ENCODE measurements at places on chromosomes 4 and X.

DNA sequence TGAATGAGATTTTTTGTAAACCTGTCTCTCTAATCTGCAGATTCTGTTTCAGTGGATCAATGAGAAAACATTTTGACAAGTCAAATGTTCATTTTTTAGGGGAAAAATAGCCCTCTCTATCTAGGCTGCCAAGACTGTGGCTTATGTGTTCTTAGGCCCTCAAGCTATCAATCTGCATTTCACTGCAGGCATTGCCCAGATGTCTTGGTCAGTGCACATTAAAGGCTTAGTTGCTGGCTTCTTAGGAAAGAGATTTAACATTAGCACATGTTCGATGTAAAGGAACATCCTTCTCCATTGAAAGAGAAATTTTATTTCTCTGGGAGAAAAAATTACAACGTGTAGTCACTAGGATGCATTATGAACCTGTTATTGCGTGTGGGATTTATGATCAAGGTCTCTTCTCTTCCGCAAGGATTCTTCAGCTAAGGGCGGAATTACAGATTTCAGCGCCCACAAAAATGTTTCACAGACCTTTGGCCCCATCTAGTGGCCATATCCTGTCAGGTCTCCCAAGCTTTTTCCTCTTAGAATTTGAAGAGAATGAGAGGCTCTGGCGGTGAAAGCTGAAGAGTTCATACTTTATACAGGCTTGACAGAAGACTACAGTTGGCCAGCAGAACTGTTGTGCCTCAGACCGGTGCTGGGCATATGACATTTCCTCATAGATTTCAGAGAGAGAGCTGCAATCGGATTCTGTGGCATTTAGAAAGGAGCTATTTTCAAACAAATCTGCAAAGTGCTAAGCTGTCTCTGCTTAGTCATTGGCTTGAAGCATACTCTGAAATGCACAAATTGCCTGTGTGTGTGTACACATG is 144.6 kb upstream of the NOCT start:
- DNase-seq, result peak; percentile 68

GRCh38 chr4:13461191-13461905 is 22.8 kb downstream of the RAB28 start:
- DNase-seq, result no peak

DNA sequence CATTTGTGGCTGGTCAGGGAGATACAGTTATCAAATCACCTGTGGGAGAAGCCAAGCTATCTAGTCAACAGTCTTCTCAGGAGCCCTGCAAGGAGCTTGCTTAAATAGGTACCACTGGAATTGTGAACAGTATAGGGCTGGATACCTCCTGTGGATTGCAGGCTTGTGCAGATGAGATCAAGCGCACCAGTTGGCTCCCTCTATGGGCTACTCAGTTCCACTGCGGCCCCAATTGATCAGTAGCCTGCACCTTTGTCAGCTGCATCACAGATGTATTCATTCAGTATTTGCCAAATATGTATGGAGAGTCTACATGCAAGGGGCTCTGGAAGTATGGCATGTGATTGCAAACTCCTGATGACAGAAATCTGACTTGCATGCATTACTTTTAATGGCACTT is 28.6 kb downstream of the TEX13A start:
- DNase-seq, result peak; percentile 3

GRCh38 chr4:18675586-18676525 is 654.3 kb upstream of the LCORL start:
- DNase-seq, result peak; percentile 7

- peak; percentile 81 for DNase-seq
Observed at GRCh38 chrX:37776283-37776986, 3.4 kb upstream of the CYBB start.

GRCh38 chr4:156779042-156779441 is 192.6 kb downstream of the PDGFC start:
- DNase-seq, result no peak

GRCh38 chrX:48854898-48855297 is 19.5 kb upstream of the PCSK1N start:
- peak; percentile 5 for DNase-seq

Data from NB4 (cell line).